H9 (cell line): ENCODE measurements at places on chromosomes 12 and 14.

DNA sequence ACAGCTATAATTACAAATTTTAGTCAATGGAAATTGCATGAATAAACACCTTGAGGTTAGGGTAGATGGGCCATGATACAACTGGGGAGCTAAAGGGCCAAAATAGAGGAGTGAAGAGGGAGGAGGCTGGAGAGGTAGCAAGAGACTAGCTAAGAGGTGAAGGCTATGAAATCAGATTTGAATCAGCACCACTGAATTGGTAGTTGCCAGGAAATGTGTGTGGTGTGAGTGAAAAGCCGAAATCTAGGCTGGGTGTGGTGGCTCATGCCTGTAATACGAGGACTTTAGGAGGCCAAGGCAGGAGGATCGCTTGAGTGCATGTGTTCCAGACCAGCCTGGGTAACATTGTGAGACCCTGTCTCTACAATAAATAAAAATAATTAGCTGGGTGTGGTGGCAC is 22.7 kb downstream of the YY1 start:
- DNase-seq, result no peak

DNA sequence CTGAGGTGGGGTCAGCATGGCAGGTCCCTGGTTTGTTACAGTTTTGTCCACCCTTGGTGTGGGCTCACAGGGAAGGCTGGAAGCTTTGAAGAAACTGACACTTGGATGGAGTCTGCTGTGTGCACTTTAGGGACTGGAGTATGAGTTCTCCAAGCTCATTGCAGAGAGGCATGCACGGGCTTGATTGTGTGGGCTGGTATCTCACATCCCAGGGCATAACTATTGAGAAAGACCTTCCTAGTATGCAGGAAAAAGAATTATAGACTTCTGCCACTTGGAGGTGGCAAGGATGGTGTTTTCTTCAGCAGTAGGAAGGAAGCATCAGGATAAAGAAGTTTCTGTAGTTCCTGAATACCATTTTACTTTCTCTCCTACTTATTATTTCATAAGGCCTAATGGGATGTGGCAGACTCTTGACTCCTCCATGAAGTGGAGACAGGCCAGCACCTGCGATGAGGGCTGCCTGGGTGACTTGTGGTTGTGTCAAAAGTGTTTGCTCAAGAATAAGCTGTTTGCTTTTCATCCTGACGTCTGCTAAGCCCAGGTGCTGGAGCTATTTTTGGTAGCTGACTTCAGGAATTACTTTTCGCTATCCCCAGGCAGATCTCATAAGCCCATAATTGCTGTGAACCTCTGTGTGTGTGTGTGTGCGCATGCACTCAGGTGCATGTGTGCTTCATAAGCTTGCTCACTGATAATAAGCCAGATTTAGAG is 125.8 kb downstream of the KTN1 start:
- DNase-seq, result no peak

DNA sequence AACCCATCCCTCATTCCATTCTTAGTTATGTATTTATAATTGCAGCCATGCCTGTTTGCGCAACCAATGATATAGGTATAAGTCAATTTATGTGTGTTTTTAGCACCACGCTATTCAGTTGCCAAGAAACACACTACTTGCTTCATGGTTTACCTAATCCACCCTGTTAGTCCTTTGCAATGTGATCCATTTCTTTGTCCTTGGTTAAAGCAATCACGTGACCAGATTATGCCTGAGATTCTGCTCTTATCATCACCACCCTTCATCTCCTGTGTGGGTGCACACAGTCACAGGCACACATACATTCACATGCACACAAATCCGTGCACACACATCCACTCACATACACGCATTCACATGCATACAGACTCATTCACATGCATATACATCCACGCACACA is 52.3 kb upstream of the KCNA5 start:
- DNase-seq, result no peak

- no peak for DNase-seq
Measured at GRCh38 chr14:79730196-79730595, 481.1 kb downstream of the DIO2 start.

DNA sequence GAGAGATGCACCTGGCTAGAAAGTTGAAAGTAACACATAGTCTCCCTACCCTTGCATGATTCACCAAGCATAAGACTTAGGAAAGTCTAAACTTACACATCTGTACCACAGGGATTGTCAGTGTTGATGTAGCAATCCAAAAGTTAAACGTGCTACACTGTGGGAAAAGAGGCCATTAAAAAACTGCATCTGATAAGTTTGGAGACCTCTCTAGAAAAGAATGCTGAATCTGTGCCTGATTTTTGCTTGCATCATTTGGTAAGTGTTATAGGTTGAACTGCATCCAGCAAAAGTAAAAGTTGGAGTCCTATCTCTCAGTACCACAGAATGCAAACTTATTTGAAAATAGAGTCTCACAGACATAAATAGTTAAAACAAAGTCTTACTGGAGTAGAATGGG is 126.6 kb downstream of the SLC6A15 start:
- no peak for DNase-seq

DNA sequence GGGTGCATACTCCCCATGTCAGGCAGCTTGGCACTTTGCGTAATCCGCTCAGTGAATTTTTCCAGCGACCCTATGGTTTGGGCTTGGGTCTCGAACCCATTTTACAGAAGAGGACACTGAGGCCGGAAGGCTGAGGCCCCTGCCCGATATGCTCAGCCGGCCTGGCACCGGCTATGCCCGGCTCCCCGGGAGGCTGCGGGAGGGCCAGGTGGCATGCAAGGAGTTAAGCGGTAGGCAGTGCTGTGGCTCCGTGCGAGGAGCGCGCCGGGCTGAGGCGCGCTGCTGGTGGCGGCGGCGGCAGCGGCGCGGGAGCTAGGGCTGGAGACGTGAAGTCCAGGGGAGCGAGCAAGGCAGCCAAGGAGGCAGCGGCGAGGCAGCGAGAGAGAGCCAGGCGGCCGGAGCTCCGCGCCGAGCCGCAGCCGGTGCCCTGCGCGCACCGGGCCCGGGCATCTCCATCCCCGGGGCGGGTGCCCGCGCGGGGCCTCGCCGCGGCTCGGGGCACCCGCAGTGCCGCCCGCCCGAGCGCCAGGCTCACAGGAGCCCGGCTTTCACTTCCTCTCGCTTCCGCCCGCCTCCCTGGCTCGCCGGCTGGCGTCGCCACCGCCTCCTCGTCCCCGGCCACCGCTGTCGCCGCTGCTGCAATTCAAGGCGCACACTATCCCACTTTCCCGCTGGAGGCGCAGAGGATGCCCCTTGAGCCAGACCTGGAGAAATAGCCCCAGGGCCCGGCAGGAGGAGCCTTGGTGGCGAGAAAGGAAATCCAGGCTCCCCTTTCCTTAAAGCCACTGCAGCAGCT is at the start of gene WSCD2:
TSS of gene WSCD2 (plus strand) at position 272 of the 796 bp plus-strand sequence. CDS start 66,545 bp downstream, outside the sequence.
- DNase-seq, result peak; percentile 92

DNA sequence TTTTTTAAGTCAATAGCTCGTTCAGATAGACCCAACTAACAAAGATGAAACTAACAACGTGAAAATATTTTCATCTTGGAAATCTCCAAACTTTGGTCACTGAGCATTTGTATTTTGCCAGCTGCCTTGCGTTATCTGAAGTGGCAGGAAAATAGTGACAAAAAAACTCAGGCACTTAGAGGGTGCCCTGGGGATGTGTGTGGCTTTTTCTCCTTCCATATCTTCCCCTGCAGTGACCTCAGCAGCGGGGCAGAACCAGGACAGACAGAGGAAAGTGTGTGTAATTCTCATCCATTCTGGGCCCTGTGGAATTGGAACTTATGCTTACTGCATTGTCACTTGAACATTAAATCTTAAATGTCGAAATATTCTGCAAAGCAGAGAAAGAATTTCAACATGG is 152.0 kb downstream of the BCAT1 start:
- DNase-seq, result no peak

DNA sequence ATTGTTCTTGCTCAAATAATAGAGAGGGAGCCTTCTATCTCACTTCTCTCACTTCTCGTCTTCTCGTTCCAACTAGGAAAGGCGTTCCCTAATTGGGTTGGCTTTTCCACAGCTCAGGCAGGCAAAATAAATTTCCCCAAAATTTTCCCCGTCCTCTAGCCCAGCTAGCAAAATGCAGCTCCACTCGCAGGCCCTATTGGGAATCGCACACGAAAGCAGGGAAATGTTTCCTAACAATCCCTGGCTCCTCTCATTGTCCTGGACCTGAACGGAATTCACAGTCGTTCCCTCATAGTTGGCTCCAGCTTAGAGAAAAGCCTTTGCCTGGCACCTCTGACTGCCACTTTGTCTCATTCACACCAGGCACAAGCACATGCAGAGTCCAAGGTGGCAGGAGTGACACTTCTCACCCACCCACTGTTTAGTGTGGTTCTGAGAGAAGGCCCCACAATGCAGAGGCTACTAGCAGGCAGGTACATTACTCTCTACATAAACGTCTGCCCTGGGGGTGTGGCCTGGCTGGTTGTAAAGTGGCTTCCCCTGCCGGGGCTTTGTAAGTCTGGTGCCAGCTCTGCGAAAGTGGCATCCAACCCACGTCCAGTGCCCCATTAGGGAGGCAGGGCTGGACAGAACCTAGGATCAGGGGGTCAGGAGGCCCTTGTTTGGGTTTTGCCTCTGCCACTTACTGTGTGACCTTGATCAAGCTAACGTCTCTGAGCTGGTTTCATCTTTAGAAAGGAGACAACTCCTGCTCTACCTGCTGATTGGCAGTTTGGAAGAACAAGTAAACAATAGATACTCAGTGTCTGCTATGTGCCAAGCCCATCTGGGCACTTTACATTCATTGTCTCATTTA is 4.2 kb downstream of the SERPINA10 start:
- DNase-seq, result no peak

GRCh38 chr14:69887740-69888657 is 8.8 kb downstream of the SMOC1 start:
- no peak for DNase-seq

DNA sequence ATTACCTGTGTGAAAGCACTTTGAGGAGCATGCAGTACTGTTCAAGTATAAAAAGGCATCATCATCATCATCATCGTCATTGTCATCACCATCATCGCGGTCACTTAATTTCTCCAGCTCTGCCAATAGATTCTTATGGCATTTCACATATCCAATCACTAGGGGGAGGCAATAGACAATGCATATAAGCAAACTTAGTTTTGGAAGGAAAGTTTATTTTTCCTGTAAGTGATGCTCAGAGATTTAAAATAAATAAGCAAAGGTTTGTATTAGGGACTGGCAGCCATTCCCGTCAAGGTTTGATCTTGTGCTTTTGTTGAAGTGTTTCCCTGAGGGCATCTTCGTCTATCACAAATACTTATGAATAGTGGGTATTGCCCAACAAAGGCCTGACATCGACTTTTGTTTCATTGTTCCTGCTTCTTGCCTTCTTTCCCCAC is 127.4 kb downstream of the KTN1 start:
- DNase-seq, result no peak

GRCh38 chr12:85920324-85920947 is 46.3 kb downstream of the NTS start:
- no peak for DNase-seq

DNA sequence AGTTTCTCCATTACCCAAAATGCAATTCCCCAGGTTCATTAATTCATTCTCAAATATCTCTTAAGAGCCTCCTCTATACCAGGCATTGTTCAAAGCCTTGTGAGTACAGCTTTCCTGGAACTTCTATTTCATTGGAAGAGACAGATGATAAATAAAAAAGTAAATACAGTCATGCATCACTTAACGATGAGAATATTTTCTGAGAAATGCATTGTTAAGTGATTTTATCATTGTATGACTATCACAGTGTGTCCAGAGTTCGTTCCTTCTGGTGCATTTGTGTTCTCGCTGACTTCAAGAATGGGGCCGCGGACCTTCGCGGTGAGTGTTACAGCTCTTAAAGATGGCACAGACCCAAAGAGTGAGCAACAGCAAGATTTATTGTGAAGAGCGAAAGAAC is 66.0 kb downstream of the ANO4 start:
- no peak for DNase-seq

- no peak for DNase-seq
Measured at GRCh38 chr14:43244142-43244625, 1262.9 kb downstream of the FSCB start.

- no peak for DNase-seq
Measured at GRCh38 chr12:98126637-98127335, 388.6 kb upstream of the TMPO start.

DNA sequence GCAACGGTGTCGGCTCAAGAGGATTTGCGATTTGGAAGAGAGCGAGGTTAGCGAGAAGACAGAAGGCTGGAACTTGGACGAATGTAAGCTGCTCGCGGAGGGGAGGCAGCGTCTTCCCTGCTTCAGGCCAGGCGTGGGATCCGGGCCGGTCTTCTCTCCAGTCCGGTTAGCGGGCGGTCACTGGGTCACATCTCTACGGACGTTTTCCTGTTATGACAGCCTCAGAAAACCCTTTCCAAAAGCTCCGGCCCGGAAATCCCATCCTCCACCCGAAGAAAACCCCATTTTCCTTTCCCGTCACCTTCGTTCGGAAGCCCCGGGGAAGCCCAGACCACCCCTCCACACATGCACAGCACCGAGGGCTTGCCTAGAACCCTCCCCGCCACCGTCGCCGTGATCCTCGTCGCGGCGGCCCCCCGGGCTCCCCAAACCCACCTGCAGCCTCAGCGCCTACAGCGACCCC is 268 bp downstream of the NDUFB1 start:
- DNase-seq, result no peak

- no peak for DNase-seq
Measured at GRCh38 chr14:65070471-65070976, 31.8 kb downstream of the MAX start.

DNA sequence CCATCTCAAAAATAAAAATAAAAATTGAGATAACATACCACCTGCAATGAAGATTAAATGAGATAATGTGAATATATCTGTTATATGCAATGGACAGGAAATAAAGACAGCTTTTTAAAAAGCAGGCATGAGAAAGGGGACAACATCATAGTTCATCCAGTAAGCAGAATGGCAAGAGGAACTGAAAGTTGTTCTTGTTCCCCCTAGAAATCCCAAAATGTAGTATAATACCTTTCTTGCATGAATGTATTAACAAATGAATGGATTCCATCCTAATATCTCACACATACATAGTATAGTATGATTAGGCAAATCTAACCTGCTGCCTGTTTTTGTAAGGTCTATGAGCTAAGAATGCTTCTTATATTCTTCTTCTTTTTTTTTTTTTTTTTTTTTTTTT is 31.4 kb downstream of the FGD6 start:
- DNase-seq, result no peak

DNA sequence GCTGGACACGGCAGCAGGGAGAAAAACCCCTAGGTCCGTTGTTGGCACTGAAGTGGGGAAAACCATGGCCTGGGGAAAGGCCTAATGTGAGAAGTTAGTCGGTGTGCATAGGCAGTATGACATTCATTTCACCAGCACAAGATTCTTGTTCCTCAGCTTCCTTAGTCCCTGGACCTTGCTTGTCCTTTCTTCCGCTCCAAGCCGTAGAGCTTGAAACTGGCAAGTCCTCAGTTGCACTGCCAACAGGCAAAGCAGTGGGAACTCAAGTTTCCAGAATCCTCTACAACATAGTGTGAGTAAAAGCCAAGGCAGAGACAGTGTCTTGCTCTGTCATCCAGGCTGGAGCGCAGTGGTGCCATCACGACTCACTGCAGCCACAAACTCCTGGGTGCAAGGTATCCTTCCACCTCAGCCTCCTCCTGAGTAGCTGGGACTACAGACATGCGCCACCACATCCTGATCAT is 138.5 kb upstream of the AMIGO2 start:
- DNase-seq, result no peak

GRCh38 chr14:101474563-101475455 is 86.5 kb upstream of the DIO3 start:
- peak; percentile 17 for DNase-seq
